ENCODE measurements at places on chromosomes 16 and 17.

DNA sequence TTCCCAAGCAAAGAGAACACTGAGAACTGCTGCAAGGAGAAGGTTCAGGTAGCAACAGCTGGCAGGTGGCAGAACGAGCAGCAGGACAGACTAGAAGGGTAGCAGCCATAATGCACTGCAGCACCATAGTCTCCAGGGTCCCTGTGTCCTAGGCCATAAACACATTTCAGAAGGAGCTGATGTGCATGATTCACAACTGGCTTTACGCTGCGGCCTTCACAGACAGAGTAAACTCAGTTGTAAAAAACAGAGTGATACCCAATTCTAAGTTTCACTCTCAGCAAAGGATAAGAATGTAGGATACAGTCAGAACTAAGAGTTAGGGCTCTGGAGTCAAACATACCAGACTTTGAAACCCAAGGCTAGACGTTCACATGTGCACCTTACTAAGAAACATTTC is 24.4 kb downstream of the ARHGAP17 start:
- ATAC-seq, result no peak

DNA sequence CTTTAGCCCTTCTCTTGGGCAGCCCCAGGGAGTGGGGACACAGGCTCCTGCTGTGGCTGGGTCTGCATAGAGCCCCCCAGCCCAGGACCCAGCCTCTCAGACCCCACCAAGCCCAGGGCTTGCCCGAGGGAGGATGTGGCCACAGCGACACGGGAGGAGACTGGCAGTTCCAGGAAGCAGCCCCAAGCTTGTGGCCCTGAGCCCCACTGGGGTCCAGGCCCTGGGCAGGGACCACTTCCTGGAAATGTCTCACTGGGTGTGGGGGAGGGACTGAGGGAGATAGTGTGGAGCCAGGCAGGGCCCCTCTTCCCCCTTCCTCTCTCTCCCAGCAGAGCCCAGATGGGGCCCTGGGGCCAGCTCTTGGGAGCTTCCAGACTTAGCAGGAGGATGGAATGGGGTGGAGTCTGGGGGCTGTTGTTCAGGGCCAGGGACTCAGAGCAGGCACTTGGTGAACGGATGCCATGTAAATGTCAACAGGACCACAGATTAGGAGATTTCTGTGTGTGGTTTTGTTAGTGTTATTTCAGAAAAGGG is 35.3 kb downstream of the ADGRG5 start:
- no peak for ATAC-seq

DNA sequence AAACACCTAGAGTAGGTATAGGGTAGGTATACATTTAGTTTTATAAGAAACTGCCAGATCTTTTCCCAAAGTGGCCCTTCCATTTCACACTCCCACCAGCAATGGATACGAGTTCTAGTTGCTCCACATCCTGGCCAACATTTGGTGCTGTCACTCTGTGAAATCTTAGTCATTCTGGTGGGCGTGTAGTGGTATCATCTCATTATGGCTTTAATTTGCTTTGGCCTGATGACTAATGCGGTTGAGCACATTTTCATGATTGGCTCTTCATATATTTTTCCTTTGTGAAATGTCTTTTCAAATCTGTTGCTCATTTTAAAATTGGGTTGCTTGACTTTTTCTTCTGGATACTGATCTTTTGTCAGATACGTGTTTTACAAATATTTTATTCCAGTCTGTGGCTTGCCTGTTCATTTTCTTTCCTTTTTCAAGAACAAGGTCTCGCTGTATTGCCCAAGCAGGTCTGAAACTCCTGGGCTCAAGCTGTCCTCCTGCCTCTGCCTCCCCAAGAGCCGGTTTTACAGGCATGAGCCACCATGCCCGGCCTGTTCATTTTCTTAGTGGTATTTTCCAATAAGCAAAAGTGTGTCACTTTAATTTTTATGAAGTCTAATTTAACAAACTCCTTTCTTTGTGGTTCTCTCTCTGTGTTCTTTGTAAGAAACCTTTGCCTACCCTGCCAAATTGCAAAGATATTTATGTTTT is 192.4 kb downstream of the SEC14L1 start:
- ATAC-seq, result peak; percentile 58

- no peak for ATAC-seq
Observed at GRCh38 chr17:75654176-75654575, 12.8 kb downstream of the RECQL5 start.

DNA sequence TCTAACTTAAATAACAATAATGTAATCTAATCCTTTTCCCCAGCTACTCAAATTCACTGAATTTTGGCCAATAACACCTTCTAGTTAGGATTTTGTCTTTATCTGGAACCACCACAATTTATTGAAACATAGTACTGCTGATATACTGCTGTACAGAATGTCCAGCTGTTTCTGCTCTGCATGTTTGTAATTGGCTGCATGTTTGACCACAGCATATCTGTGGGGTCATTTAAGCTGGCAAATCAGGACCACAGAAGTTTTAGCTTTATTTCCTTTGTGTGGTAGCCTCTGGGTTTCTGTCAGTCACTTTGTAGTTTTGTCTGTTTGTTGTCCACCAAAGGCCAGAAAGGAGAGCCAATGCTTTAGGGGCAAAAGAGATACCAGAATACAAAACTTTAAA is 22.2 kb upstream of the RAB11FIP4 start:
- no peak for ATAC-seq

DNA sequence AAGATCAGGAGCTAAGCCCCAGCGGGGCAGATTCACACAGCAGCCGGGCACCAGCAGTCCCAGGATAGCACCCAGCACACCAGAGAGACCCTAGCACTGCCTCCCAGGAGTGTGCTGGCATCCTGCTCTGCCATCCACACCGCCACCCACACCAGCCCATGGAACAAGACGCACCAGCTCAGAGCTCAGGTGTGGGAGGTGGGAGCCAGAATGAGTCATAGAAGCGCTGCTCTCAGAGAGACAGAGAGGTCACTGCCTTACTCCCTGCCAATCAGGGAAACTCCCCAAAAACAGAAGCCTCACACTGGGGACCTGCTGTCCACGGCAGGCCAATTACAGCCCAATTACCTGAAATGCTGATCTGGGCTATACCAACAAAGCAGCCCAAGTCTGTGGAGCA is 64.9 kb downstream of the CDYL2 start:
- ATAC-seq, result peak; percentile 76

DNA sequence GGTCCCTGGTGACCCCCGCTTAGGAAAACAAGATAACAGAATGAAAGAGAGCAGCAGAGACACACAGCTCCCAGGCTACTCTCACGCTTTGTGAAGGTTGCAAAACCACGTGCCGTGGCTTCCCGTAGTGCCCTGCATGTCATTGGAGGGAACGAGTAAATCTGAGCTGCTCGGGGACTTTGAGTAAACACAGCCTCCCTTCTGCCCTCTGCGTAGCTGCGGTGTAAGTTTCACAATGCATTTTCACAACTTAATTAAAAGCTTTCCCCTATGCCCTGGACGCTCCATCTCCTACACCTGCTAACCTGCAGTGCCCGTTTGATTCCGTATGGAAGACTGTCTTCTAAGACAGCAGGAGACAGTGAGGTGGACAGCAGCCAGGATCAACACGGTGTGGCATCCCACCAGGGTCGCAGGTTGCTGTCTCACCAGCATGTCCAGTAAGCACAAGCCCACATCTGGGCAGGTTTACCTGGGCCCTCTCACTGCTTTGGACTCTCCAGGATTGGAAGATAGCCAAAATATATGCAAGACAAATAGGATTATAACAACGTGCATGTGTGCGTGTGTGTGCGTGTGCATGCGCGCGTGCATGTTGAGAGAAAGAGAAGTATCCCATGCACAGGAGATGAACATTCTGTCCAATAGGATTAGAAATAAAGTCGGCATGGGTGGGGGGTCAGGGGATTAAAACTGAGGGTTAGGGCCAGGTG is 116.4 kb upstream of the RCVRN start:
- no peak for ATAC-seq

DNA sequence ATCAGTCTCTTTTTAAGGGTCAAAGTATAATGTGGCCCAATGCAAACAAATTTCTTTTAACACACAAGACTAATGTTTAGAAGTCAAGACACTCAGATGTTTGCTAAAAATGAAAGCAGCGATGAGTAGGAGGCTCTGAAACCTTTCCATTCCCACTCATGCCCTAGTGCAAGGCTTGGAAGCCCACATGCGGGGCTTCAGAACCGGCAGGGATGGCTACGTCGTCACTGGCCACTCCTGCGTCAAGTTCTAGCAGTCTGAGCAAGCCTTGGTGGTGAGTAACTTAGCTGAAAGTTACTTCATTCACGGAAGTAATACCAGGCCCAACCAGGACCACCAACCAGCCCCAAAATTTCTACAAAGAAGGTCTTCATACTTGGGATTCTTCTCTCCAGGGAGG is 14.8 kb upstream of the TMED6 start:
- ATAC-seq, result no peak

- ATAC-seq, result no peak
Observed at GRCh38 chr17:15479703-15480102, 12.3 kb upstream of the CDRT4 start.

- no peak for ATAC-seq
Observed at GRCh38 chr17:2056206-2057174, 1.6 kb downstream of the HIC1 start.

DNA sequence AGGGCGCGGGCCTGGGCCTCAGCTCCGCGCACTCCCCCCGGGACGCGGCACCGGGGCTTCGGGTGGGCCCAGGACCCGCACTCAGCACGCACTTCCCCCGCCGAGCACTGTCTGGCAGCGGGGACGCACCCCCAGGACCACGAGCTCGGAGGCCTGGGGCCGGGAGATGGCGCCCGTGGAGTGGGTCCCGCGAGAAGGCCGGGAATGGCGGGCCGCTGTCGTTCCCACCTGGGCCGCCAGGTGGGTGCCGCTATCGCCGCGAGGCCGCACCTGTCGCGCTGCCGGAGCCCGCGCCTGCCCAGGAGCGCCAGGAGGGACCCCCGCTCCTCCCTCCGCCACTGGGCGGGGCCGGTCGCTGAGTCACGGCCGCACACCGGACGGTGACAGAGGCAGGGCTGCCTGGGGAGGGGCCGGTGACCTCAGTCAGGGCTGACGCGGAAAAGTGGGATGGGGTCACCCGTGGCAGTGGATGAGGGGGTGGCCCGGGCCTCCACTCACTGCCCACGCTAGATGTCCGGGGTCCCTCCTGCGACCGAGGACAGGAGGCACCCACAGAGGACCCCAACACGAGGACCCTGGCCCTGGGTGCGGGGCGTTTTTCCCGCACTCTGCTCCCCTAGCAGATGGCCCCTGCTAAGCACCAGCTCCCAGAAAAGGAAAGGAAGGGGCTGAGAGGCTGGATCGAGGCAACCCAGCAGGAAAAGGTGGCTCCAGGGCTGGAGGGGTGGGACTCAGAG is 6.9 kb upstream of the ACTG1 start:
- ATAC-seq, result peak; percentile 65

GRCh38 chr16:66619534-66620428 is 15.3 kb downstream of the CMTM3 start:
- ATAC-seq, result no peak

DNA sequence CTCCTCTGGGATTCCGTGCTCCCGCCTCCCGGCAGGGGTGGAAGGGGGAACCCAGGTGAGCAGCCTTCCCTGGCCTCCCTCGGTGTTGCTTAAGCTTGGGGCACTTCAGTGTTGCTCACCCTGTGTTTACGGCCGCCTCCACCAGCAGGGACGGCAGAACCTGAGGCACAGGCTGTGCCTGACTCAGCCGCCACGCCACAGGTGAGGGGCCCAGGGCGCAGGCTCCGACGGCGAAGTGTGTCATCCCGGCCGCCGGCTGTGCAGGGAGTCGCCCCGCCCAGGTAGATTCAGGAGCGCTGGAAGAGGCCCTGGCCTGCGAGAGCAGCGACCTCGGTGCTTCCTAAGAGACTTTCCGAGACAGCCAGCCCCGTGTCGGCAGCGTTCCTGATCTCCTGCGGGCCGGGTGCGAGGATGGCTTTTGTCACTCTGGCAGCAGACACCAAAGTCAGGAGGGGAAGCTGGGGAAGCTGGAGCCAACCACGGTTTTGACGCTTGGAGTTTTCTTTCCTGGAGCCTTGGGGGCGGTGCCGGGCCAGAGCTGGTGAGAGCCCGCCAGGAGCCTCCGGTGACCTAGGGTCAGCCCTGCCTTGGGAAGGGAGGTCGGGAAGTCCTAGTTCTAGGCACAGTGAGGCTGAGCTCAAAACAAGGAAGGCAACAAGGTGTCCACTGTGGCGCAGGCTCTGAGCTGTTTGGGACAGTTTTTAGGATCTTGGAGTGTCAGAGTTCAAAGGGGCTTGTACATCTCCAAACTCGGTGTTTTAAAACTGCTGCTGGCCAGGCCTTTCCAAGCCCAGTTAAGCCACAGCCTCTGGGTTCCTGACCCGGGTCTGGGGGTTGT is 2.1 kb downstream of the GSE1 start:
- ATAC-seq, result peak; percentile 69

- no peak for ATAC-seq
Observed at GRCh38 chr16:85377388-85378144, 235.6 kb upstream of the GSE1 start.

DNA sequence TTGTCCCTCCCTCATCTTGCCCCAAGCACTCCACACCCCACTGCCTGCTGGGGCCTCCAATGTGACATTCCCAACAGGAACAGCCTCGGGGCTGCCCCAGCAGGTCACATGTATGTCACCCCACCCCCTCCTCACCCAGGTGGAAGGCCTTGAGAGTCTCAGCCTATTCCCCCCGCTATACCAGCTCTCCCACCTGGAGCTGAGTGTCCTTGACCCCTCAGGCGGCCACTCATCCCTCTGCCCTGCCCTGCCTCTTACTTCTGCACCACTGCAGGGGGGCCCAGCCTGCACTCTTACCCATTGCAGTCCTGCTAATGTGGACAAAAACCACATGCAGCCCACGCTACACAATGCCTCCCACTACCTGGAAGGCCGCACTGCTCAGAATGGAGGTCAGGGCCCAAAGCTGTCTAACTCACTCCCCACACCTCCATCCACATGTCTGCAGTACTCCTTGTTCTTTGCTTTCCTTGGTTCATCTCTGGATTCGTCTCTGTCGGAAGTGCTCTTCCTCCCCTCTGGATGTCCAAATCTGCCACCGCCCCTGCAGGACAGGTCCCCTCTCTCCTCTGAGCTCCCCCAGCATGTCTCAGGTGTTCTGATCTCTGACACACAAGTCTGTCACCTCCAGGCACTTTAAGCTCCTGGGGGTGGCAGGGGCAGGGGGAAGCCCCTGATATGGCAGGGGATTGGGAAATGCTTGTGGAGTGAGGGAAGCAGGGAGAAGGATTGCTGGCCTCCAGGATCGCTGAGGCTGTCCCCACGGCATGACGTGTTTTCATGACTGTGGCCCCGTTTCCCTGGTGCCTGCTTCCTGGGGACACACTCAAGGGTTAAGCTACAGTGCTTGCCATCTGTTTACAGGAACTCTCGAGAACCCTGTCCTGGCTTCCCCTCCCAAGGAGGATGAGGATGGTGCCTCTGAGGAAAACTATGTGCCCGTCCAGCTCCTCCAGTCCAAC is 20.8 kb downstream of the TRPV2 start:
- ATAC-seq, result no peak

DNA sequence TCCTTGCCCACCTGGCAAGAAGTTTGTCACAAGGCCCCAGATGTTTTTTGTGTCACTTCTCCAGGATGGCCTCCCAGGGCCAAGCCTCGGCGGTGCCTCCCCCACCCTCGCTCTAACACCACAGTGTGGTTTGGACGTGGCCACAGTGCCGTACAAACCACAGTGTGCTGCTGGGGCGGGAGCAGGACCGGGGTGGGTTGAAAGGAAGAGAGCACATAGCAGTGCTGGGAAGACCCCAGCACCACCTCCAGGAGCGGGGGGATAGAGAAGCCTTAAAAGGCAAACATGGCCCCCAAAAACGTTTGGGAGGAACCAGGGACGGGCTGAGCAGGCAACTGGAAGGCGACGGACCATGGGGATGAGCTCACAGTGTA is 5.0 kb upstream of the BCL6B start:
- ATAC-seq, result no peak

- peak; percentile 57 for ATAC-seq
Observed at GRCh38 chr17:67602974-67603373, 114.8 kb upstream of the NOL11 start.

GRCh38 chr16:79563921-79564320 is 36.6 kb downstream of the MAF start:
- no peak for ATAC-seq

- ATAC-seq, result peak; percentile 38
Observed at GRCh38 chr16:23863511-23864422, 28.0 kb downstream of the PRKCB start.
